ENCODE measurements at places on chromosomes 4 and X. TPM values are rescaled to one million over a fixed set of nuclear protein-coding genes. Genes with fewer than 3 reads are reported as not detected.

Gene LDB2
- total RNA-seq = 11.0 TPM

Gene KLF8
- total RNA-seq = 4.4 TPM

GRCh38 chr4:6890358-6890757 is 19.3 kb upstream of the TBC1D14 start:
- no peaks in the 10 kb centered on the region for H3K36me3 ChIP-seq
- no peaks in the 10 kb centered on the region for H3K27me3 ChIP-seq
- H3K4me1 ChIP-seq = peaks cover 43% of the 10 kb centered on the region
- no peak overlapping the region for H3K27ac ChIP-seq
- no peak overlapping the region for H3K4me3 ChIP-seq
- DNase-seq = no peak

DNA sequence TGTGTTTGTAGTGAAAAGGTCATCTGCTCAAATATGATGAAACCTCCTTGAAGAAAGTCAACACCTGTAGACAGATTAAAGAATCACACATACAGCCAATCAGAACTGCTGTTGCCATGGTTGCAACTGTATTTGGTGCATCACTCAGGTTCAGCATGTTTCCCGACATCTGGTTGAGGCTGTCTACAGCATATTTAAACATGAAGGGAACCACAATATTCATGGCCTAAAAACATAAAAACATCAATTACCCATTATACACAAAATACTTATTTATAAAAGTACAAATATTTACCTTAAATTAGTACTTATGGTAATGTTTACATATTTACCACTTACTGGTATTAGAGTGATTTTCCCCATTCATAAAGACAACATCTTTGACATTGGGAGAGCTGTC is 79.7 kb downstream of the ABCB7 start:
- H3K4me3 ChIP-seq = no peak overlapping the region
- H3K27me3 ChIP-seq = no peaks in the 10 kb centered on the region
- no peaks in the 10 kb centered on the region for H3K36me3 ChIP-seq

DNA sequence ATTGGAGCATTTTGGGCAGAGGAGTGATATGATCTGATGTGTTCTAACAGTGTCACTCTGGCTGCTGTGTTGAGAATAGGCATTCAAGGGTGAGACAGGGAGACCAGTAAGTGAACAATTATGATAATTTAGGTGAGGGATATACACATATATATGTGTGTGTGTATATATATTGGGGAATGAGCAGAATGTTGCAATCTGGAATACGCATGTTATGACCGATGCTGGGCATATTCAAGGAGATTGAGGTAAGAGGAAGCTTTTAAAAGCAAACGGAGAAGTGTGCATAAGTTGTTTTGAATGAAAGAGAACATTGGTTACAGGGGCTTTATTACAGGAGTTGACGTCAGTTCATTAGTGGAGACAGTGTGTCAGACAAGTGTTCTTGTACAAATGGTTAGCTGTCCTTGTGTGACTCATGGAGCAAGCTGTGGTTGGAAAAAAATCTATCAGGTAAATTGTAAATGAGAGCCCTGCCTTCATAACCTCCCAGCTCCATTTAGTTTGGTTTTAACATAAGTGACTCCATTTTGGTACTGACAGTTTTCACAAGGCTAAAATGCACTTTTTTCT is 442.5 kb upstream of the LCORL start:
- no peak for DNase-seq
- H3K4me1 ChIP-seq = no peaks in the 10 kb centered on the region
- no peaks in the 10 kb centered on the region for H3K27me3 ChIP-seq
- H3K36me3 ChIP-seq = no peaks in the 10 kb centered on the region
- no peak overlapping the region for H3K27ac ChIP-seq

Gene XK
- total RNA-seq = 3.8 TPM

- no peak overlapping the region for H3K27ac ChIP-seq
- no peaks in the 10 kb centered on the region for H3K36me3 ChIP-seq
- no peaks in the 10 kb centered on the region for H3K4me1 ChIP-seq
- H3K27me3 ChIP-seq = no peaks in the 10 kb centered on the region
Measured at GRCh38 chr4:72896515-72896914, 173.0 kb downstream of the COX18 start.

- no peaks in the 10 kb centered on the region for H3K27me3 ChIP-seq
- H3K4me1 ChIP-seq = no peaks in the 10 kb centered on the region
Measured at GRCh38 chrX:143623657-143624056, 12.2 kb downstream of the SLITRK4 start.

GRCh38 chrX:103175944-103176753 is 38.8 kb upstream of the BEX4 start:
- H3K27ac ChIP-seq = no peak overlapping the region
- H3K4me1 ChIP-seq = no peaks in the 10 kb centered on the region
- H3K36me3 ChIP-seq = no peaks in the 10 kb centered on the region
- H3K4me3 ChIP-seq = no peak overlapping the region

Gene PDZD4
- 2.1 TPM for total RNA-seq

- DNase-seq = no peak
- peaks cover 7% of the 10 kb centered on the region for H3K36me3 ChIP-seq
- no peak overlapping the region for H3K27ac ChIP-seq
- H3K4me1 ChIP-seq = peaks cover 17% of the 10 kb centered on the region
Measured at GRCh38 chr4:129098531-129099001, 2.6 kb downstream of the C4orf33 start.

DNA sequence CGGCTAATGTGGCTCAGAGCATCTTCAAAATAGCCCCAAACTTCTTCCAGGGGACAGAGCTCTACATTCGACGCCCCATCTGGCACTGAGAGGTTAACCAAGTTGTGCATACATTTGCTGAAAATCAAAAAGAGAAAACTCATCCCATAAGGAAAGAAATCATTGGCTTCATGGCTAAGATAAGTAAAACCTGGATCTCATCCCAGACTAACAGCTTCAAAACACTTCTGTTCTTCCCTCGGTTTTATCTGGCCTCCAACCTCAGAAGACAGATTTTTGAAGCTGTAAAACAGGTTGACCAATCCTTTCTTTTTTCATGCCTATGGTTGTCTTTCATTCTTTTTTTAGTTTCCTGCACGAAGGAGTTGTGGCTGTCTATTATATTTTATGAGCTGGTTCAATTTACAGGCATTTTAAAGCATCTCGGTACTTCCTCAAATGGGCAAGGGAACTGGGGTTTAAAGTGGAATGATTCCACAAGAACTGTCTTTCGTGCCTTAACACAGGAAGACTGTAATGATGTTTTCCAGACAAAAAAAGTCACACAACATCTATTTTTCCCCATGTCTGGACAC is 107.6 kb downstream of the DLG3 start:
- H3K4me3 ChIP-seq = no peak overlapping the region
- no peaks in the 10 kb centered on the region for H3K36me3 ChIP-seq
- H3K27ac ChIP-seq = no peak overlapping the region
- no peaks in the 10 kb centered on the region for H3K27me3 ChIP-seq
- no peak for DNase-seq

Gene GAGE13
- not detected for total RNA-seq

Measured in psoas muscle (tissue), 8 donors.